ENCODE measurements at places on chromosomes 16 and 17. TPM values are rescaled to one million over a fixed set of nuclear protein-coding genes. Genes with fewer than 3 reads are reported as not detected.

Gene CCT6B
- 0.72 TPM for total RNA-seq

Gene ACSM5
- total RNA-seq: not detected

Gene RBFOX1
- total RNA-seq: under 0.01 TPM

Gene BCL6B
- total RNA-seq: under 0.01 TPM

Gene MYH1
- total RNA-seq: not detected

Gene MT1G
- total RNA-seq: 4.1 TPM

Gene PYY
- total RNA-seq: 2.1 TPM

Gene OR3A2
- total RNA-seq: not detected

Gene ZNF385C
- total RNA-seq: not detected

Gene GNG13
- not detected for total RNA-seq

Gene PGP
- 19.0 TPM for total RNA-seq

Gene PSMD7
- total RNA-seq: 76.7 TPM

Gene KRT23
- 148 TPM for total RNA-seq

Gene CIITA
- 0.24 TPM for total RNA-seq

Gene JUP
- 732 TPM for total RNA-seq

Gene MED31
- total RNA-seq: 10.7 TPM

Gene C1QTNF1
- total RNA-seq: not detected

Gene KRTAP4-9
- not detected for total RNA-seq

Gene KLHL10
- total RNA-seq: not detected

Gene LMF1
- total RNA-seq: 10.0 TPM

Gene FBXW10B
- 1.4 TPM for total RNA-seq

Gene CLEC10A
- not detected for total RNA-seq

Gene MYL4
- not detected for total RNA-seq

Gene TAT
- not detected for total RNA-seq

Gene CNGB1
- total RNA-seq: 1.3 TPM

Gene KRT26
- not detected for total RNA-seq

Gene ASB16
- not detected for total RNA-seq

Gene CHD9NB
- 0.64 TPM for total RNA-seq

Gene CCDC154
- total RNA-seq: 0.43 TPM

Gene LGALS9B
- not detected for total RNA-seq

Gene SDR42E2
- total RNA-seq: not detected

Gene SLC6A2
- not detected for total RNA-seq

Gene CPHXL
- total RNA-seq: not detected

Gene KRT25
- total RNA-seq: not detected

Gene RHOT2
- total RNA-seq: 46.5 TPM

Gene NOD2
- total RNA-seq: 14.0 TPM

Gene ZDHHC1
- 3.6 TPM for total RNA-seq

Gene MYADML2
- not detected for total RNA-seq

Gene RCVRN
- not detected for total RNA-seq

Gene TEX19
- not detected for total RNA-seq

Gene SRCIN1
- 0.24 TPM for total RNA-seq

Gene P2RX1
- total RNA-seq: not detected

Gene TMEM88
- total RNA-seq: 0.96 TPM

Gene SOST
- not detected for total RNA-seq

Gene CD300LG
- total RNA-seq: not detected

Gene ATP2A1
- total RNA-seq: not detected

Gene CSH2
- total RNA-seq: not detected

Gene SPNS2
- 45.1 TPM for total RNA-seq

Gene NKD1
- total RNA-seq: under 0.01 TPM

Gene NPTX1
- total RNA-seq: under 0.01 TPM

Gene SLC13A2
- total RNA-seq: not detected

Gene KRT33B
- 0.24 TPM for total RNA-seq
